ENCODE measurements at places on chromosomes 1 and 21.

DNA sequence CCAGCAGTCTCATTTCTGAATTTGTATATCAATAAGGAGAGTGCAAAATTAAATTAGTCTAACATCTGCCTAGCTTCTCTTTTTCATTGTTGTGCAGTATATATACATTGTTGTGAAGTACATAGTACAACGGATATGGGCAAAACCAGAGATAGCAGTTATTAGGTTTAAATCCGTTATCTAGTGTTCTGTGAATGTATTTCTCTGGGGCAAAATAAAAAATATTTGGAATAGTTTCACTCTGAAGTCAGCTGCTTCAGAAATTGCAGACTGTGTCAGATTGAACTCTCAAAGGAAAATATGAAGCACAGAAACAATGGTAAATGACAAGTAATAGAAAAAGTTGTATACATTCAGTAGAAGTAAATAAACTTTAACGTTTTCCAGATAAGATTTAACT, 836.5 kb upstream of the CXADR start:
- DNase-seq, result no peak

GRCh38 chr1:99441299-99442095, 177.2 kb downstream of the PLPPR4 start:
- no peak for DNase-seq

DNA sequence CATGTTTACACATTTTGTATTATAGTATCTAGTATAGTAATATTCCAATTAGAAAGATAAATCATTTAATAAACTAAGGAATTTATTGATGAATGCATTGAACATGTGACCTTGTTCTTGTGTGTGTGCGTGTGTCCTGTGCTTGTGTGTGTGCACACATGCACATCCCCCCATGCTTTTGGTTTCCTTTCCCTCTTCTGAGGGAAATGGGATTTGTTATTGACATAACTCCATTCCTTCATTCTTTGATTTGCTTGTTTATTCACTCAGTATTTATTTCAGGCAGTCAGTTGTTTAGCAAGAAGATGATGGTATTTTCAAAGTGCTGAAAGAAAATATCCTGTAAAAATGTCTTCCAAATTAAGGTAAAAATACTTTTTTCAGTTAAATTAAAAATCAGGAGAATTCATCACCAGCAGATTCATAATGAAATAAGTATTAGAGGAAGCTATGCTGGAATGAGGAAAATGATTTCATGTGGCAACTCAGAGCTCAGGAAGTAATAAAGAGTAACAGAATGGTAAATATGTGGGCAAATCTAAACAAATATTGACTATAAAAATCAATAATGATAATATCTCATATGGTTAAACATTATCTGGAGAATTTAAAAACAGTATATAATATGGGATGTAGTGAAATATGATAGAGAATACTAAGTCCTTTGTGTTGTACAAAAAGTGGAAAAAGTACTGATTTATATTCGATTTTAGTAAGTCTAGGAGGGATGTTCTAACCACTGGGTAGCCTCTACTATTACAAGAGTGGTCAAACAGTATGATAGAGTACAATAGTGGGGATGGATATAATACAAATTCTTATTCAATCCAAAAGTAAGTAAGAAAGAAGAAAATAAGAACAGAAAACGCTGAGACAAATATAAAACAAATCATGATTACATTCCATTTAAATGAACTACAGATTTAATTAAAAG, 35.2 kb upstream of the SIPA1L2 start:
- no peak for DNase-seq

- DNase-seq, result no peak
These were observed 26.2 kb upstream of the EPHA2 start for GRCh38 chr1:16181887-16182719.

DNA sequence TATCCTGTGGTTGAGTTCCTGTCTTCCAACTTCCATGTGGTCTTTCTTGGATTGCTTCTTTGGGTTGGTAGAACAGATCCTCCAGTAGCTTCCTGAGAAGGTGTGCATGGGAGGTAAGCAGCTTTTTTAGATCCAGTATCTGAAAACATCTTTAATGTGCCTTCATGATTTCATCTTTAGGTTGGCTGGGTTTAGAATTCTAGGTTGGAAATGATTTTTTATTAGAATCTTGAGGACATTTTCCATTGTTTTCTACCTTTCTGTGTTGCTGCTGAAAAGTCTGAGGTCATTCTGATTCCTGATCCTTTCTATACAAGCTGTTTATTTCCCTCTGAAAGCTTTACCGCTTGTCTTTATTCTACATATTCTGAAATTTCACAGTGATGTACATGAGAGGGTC, 94.8 kb downstream of the PEX14 start:
- DNase-seq, result no peak

DNA sequence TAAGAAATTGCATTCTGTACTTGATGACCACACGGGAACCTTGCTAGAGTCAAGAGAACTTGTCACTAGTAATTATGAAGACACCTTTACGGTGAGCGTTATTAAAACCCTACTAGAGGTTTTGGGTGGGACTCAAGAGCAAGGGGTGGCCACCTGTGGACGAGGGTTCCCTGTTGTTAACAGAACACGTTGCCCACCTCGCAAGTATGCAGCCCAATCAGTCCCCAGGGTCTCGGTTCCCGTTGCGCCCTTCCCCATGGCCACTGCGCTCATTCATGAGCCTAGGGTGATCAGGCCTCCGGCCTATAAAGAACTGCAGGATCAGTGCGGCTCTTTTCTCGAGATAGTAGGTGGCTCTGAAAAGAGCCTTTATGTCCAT, 30.2 kb upstream of the RNF187 start:
- no peak for DNase-seq

- no peak for DNase-seq
These were observed 50.9 kb downstream of the SLC37A1 start for GRCh38 chr21:42564561-42564971.

DNA sequence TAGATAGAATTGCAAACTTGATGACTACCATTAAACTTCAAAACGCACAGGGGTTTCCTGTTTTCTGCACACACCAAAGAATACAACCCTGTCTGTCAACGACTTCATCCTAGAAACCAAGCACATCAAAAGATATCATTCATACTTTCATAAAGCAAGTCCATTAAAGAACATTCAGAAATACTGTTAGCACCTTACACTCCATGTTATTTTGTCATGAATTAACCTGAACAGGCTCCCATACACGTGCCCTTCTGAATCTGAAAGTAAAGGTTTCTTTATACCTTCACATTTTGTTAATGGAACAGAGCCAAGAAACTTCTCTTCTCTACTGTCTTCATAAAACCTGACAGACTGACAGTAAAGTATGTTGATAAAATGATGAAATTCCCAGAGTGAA, 46.1 kb downstream of the PUM1 start:
- DNase-seq, result no peak

DNA sequence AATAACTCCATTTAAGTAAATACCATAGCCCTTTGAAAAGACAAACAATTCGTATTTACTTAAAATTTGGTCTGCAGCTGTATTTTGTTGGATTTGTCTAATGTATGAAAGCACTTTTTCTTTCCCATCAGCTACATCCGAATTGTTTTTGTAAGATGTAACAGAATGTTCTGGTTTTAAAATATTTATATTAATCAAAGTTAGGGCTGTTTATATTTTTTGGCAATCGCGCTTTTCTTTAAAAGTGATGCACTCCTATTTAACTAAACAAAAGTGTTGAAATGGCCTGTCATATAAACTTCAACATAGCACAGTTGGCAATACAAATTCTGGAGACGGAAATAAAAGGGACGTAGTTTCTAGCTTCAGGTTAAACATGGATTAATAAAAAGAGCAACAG, 216.3 kb upstream of the ADGRL2 start:
- DNase-seq, result no peak
